Fibroblast of skin of left quadriceps (primary cell): ENCODE measurements at places on chromosomes 5 and 9.

GRCh38 chr5:128405159-128405558 is 132.9 kb downstream of the FBN2 start:
- no peak for DNase-seq

- DNase-seq, result no peak
Observed at GRCh38 chr9:96015876-96016686, 140.6 kb downstream of the ERCC6L2 start.

GRCh38 chr9:136629001-136629878 is 33.5 kb upstream of the EGFL7 start:
- no peak for DNase-seq

DNA sequence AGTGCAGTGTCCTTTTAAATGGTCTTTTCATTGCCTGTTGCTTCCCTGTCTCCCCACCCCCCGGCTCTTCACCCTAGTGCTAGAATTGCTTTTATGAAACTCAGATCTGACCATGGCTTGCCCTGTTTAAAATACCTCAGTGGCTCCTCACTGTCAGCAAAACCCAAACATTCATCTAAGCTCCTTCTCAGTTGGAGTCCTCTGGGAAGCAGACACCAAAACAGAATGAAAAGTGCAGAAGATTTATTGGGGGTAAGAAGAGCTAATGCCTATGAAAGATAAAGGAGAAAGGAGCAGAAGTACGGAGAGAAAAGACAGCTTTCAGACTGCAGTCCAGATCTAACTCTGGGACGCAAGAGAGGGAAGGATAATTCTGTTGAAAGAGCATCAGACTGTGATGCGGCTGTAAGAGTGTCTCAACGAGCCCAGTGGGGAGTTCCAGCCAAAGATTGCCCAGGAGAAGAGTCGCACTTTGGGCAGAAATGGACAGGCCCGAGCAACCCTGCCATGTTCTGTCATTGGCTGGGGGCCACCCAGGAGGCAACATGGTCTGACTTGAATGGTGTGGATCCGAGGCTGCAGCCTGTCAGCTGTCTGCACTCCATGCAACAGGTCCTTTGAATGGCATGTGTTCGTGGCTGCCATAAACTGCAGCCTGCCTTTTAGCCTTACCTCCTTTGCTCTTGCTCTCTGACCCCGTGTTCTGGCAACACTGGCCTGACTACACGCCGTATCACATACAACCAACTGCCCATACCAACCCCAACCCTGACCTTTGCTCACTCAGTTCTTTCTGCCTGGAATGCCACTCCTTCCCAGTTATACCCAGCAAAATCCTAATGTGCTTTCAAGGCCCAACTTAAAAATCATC is 55.9 kb downstream of the IRF1 start:
- DNase-seq, result no peak

DNA sequence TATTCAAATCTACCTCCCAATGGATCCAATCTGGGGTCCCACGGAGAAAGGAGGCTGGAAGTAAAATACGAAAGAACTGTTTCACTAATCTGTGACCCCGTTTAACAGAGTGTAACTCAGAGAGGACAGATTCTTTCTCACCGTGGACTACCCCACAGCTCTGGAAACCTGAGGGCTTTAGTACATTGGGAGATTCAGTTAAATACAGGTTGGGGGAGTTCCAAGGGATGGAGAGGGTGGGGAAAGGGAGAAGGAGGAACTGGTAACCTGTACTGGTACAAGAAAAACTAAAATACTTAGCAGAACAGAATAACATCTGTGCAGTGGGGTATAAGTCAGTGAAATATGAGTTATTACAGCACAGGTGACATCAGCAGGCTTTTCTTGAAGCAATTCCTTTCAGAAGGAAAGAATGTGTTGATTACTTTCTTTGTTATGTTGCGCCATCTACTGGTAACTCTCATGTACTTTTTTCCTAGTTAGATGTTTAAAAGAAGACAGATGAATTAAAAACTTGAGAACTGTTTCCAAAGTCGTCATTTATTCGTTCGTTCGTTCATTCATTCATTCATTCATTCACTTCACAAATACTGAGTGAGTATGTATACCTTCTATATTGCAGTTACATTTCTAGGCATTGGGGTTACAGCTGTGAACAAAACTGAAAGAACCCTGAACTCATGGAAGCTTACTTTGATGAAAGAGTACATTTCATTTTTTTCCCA is 30.0 kb upstream of the STOM start:
- DNase-seq, result peak; percentile 68

- peak; percentile 30 for DNase-seq
Observed at GRCh38 chr5:6504677-6505415, 56.2 kb downstream of the UBE2QL1 start.

GRCh38 chr9:134373269-134373668 is 47.0 kb downstream of the RXRA start:
- DNase-seq, result no peak

GRCh38 chr5:120124961-120125360 is 339.1 kb upstream of the PRR16 start:
- no peak for DNase-seq

DNA sequence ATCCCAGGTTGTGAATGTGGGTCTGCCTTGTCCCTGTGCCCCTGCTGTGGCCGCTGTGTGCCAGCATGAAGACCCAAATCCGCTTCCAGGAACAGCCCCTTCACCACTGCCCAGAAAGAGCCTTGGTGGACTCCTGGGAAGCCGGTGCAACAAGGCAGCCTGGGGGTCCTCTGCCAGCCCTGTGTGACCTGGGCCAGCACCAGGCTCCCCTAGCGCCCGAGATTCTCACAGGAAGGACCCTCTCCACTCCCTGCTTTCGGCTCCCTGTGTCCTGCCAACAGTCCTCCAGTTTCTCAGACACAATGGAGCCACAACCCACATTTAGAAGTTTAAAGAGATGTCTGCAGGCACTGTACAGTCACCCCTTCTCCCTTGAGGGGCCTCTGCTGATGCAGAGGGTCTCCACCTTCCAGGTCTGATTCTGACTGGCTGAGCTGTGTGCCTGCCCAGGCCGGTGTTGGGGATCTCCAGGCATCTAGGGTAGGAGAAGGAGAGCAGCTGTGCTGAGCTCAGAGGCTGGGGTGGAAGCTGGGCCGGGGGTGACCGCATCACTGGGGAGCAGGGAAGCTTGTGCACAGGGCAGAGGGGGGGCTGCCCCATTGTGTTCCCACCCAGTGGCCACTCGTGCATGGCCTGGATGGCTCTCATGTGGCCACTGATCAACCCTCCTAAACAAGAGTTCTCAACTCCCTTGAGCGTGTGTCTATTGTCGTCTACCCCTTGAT is 174.0 kb downstream of the IRX2 start:
- DNase-seq, result no peak

GRCh38 chr9:126295936-126296600 is 30.6 kb upstream of the MVB12B start:
- no peak for DNase-seq
